Bronchial smooth muscle cell (primary cell): ENCODE measurements at places on chromosomes 7 and 10. TPM values are rescaled to one million over a fixed set of nuclear protein-coding genes. Genes with fewer than 3 reads are reported as not detected.

Gene PHKG1
- total RNA-seq: 0.47 and 1.0 TPM in 2 replicates

Gene TAF5
- total RNA-seq: 2.4 and 2.6 TPM in 2 replicates

Gene TMEM254
- 6.9 and 9.9 TPM in 2 replicates for total RNA-seq

Gene SPDYE11
- total RNA-seq: not detected in 2 replicates

Gene NKX2-3
- not detected in 2 replicates for total RNA-seq

Gene CAV1
- 273 and 450 TPM in 2 replicates for total RNA-seq

Gene CDH23
- 0.17 and 0.32 TPM in 2 replicates for total RNA-seq

Gene MSMB
- total RNA-seq: not detected in 2 replicates

Gene CPN1
- total RNA-seq: not detected in 2 replicates

Gene CPVL
- total RNA-seq: 0.16 and 0.69 TPM in 2 replicates

Gene MOGAT3
- total RNA-seq: not detected in 2 replicates

Gene AKR1D1
- not detected in 2 replicates for total RNA-seq

Gene AEBP1
- 16.6 and 20.2 TPM in 2 replicates for total RNA-seq

Gene STEAP1B
- total RNA-seq: 13.8 and 21.0 TPM in 2 replicates

Gene ZNF804B
- not detected in 2 replicates for total RNA-seq

Gene CFAP70
- total RNA-seq: 1.4 and 2.1 TPM in 2 replicates

Gene ZWINT
- 1.8 and 8.7 TPM in 2 replicates for total RNA-seq

Gene COL17A1
- 0.16 and 0.94 TPM in 2 replicates for total RNA-seq

Gene STARD3NL
- 47.0 and 60.8 TPM in 2 replicates for total RNA-seq

Gene SPDYE16
- total RNA-seq: under 0.01 and 0.26 TPM in 2 replicates

Gene MALRD1
- 0.16 and 0.60 TPM in 2 replicates for total RNA-seq

Gene LAMB1
- 684 and 845 TPM in 2 replicates for total RNA-seq

Gene BLNK
- 0.09 and 0.16 TPM in 2 replicates for total RNA-seq

Gene SPDYE9
- total RNA-seq: not detected in 2 replicates

Gene ITIH5
- 0.16 and 0.17 TPM in 2 replicates for total RNA-seq

Gene RAB19
- total RNA-seq: not detected in 2 replicates

Gene GBX1
- not detected in 2 replicates for total RNA-seq

Gene GHRHR
- total RNA-seq: not detected in 2 replicates

Gene RNF32
- 1.3 and 2.8 TPM in 2 replicates for total RNA-seq

Gene MACC1
- 0.09 and 0.47 TPM in 2 replicates for total RNA-seq

Gene PAX4
- total RNA-seq: not detected in 2 replicates
